NCI-H1417 treated with DMSO at 0.1 percent for 48 hours (cell line): ENCODE measurements at places on chromosomes 4 and X.

DNA sequence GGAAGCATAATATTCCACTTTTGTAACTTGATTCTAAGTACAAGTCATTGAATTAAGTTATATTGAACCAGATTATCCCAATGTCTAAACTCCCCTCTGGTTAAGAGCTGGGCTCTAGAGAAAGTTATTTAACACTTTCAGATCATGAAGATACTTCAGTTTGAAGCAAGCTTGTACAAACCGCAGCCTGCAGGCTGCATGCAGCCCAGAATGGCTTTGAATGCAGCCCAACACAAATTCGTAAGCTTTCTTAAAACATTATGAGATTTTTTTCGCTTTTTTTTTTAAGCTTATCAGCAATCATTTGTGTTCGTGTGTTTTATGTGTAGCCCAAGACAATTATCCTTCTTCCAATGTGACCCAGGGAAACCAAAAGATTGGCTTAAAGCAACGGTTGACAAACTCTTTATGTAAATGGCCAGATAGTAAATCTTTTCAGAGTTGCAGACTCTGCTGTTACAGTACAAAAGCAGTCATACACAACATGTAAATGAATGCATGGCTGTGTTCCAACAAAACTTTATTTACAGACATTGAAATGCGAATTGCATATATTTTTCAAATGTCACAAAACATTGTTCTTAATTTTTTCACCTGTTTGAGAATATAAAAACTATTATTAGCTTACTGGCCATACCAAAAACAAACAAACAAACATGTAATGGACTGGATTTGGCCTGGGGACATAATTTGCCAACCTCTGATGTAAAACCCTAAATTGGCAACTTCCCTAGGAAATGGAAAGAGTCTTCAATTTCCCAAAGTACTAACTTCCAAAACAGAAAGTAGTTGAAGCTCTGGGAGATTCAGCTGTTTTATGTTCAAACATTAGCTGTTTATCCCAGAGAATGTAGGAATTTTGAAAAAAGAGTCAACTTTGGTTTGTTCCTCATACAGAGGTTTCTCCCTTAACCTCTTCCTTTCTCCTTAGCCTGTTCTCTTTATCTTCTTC is 201.1 kb upstream of the MBNL3 start:
- DNase-seq, result no peak

DNA sequence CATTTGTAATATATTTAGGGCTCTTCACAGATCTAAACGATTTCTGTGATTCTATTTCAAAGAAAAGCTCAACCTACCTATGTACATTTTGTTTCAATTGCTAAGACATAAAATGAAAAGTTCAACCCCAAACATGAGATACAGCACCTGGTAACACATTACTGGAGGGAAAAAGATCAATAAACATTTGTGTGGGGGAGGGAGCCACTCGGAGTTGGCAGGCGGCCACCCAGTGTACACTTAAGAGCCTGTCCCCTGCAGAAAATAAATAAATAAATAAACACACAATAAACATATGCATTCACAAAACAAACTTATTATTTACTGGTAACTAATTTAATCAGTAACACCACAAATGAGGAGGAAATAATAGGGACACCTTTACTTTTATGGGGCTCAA is 19.3 kb downstream of the PRSS48 start:
- DNase-seq, result no peak

- DNase-seq, result no peak
These were observed 993.1 kb downstream of the RPA4 start for GRCh38 chrX:97876697-97877407.

DNA sequence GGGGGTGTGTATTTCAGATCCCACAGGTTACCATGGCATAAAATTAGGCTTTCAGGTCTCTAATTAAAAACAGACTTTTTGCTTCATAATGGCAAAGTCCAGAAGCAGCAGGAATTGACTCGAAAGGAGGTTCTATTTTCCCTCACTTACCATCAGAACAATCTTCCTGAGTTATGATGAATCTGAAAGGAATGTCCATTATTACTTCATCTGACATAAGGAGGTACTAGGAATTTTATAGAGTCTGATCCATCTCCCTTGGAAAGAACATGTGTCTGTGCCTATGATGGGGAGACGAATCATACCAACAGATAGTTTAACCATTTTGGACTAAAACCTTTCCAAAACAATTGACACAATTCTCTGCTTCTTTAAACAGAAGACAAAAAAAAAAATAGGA is 206.3 kb upstream of the FGF13 start:
- no peak for DNase-seq

DNA sequence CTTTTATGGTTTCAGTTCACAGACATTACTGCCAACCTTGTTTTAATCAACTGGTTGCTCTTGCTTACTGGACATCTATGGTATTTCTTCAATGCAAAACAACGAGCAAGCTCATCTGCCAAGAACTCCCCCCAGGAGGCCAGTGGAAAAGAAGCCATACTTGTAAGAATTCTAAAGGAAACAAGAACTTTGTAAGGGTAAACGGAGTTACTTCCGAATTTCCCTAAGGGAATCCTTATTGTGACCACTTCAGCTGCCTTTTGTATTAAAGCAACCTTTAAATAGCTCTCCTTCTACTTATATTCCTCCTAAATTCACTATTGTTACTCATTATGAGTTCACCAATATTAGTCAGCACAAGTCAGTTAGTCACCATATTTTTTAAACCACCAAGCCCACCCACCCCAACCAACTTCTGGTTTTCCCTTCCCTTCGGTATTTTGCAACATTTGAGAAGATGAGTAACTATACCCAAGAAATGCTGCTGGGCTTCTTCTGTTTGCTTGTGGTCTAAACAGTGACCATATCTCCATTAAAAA is 602.8 kb upstream of the DIPK2B start:
- DNase-seq, result no peak

GRCh38 chr4:53514509-53514908 is 76.8 kb downstream of the LNX1 start:
- DNase-seq, result no peak

- DNase-seq, result no peak
These were observed 47.4 kb downstream of the FGF2 start for GRCh38 chr4:122873821-122874593.

- DNase-seq, result no peak
These were observed 3.5 kb downstream of the EPGN start for GRCh38 chr4:74311696-74312313.

- DNase-seq, result no peak
These were observed 89.8 kb downstream of the PHKA2 start for GRCh38 chrX:18894156-18894555.

DNA sequence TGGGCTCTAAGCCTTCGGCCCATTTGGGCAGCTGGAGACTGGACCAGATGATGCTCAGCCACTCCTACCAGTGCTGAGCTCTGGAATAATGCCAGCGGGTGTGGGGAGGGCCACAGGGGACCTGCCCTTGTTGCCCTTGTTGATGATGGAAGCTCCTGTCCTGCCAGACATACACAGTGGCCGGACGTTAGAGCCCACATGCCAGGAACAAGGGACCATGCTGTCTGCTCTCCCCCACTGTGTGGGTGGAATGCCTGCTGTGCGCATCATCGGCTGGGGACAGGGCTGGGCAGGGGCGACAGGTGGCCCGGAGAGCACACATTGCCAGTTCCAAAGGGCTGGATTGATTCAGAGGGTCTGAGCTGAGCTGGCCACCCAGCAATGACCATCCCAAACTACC is 2.0 kb downstream of the ABLIM2 start:
- DNase-seq, result no peak

DNA sequence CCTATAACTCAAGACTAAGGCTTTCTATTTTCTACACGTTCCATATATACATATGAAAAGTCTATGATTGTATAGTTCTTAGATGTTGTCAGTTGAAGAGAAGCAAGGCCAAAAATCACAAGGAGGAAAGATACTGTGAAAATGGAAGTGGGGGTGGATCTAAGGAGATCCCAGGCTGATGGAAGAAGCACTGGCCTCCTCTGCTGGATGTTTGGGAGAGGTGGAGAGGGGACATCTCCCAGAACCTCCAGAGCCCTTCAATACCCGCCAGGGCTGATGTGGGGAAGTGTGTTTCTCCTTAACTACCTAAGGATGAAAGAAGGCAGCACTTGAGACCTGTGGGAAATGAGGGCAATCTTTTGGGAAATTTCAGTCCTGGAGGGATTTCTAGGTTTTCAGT is 67.4 kb downstream of the RASGEF1B start:
- DNase-seq, result no peak

DNA sequence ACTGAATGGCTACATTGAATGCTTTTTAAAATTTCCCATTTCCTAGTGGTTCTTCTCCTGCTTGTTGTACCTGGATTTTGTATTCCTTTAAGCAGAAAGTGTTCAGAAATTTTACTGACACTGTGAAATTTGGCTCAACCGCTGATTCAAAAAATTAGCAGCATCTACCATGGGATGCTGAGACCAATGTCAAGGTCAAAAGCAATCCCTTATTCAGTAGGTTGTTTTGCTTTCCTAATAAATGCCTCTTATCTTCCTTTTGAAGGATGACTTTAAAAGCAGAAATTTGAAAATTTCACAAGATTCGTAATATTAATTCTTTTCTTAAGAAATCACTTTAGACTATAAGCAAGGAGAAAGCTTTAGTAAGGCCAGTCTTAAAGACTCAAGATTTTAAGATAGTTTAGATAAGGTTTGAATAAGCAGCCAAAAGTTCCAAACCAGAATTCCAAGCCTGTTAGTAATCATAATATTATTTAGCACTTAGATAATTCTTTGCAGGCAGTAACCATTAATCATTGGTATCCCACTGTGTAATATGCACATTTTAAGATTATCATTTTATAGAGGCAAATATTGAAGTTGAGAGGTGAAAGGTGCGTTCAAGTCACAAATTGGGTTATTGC is 508.8 kb downstream of the ANKRD50 start:
- DNase-seq, result no peak

DNA sequence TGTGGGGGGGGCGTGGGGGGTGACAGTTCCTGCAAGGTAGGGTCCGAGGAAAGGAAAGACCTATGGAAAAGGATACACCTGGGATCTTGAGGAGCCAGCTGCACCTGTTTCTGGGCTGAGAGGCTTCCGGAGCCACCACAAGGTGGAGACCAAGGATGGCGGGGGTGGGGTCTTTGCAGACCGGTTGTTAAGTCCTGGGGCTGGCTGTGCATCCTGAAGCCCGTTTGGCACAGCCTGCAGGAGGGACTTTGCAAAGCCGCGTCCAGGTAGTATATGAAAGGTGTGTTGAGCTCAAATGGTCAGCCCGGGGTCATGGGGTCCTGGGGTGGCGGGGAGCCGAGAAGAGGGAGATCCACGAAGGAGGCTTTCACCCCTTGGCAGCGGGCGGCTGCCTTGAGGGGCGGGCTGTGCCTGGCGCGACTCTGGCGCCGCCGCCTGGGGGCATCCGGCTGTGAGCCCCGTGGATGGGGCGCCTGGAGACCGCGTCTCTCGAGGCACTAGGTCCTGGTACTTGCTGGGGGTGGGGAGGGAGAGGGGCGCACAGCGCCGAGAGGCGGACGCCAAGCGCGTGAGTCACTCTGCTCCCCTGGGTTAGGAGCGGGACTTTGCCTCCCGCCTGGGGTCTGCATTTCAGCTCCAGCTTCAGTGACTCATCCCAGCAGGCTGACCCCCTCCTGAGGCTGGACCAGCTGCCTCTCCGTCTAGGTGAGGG is 58.2 kb upstream of the DYNLT3 start:
- no peak for DNase-seq

DNA sequence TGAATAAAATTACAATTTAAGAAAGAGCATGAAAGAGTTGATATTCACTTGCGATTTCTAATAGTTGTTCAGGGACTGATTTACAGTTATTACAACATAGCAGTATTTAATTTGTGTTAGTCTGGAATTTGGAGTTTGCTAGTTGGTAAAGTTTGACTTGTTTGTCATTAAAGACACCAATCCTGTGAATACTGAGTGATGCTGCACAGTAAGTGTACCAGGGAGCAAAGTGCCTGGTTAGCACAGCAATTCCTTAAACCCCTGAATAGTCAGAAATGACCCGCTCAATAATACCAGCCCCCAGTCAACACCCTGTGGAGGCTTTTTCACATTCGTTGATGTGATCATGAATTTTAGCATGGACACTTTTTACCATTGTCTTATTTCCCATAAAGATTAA is 122.2 kb upstream of the GC start:
- no peak for DNase-seq

- DNase-seq, result no peak
These were observed 48.7 kb upstream of the WDR19 start for GRCh38 chr4:39133623-39134022.

- no peak for DNase-seq
These were observed 24.1 kb upstream of the VCX3A start for GRCh38 chrX:6558979-6559378.

GRCh38 chr4:62288808-62289541 is 1088.8 kb downstream of the ADGRL3 start:
- no peak for DNase-seq

DNA sequence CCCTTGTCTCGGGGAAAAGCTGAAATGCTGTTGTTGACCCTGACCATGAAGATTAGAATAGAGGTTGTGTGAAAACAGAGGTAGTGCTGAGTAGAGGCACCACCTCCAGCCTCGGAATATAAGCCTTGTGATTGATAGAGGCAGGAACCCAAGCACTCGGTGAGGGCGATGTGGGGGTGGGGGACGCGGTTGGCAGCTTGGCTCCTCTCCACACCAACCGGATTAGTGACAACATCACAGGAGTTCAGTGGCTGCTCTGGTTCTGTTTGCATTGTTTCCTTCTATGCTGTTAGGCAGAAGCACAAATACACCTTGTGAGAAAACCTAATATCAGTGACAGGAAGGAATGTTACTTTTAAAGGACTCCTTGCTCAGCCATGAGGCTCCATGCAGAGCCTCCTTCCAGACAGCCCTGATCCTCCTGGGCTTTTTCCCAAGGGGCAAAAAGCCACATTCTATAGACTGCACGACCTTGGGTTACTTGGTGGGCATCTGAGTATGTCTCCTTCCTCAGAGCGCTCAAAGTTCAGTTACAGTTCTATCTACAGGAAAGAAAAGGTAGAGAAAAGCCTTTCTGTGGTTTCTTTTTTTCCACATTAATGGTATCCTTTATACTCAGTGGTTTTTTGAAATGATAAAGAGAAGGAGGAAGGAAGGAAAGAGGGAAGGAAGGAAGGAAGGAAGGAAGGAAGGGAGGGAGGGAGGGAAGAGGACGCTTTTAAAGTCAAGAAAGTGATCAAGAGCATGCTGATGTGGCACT is 150.4 kb upstream of the NOCT start:
- no peak for DNase-seq

- DNase-seq, result no peak
These were observed 127.3 kb downstream of the DCHS2 start for GRCh38 chr4:154364066-154364845.

DNA sequence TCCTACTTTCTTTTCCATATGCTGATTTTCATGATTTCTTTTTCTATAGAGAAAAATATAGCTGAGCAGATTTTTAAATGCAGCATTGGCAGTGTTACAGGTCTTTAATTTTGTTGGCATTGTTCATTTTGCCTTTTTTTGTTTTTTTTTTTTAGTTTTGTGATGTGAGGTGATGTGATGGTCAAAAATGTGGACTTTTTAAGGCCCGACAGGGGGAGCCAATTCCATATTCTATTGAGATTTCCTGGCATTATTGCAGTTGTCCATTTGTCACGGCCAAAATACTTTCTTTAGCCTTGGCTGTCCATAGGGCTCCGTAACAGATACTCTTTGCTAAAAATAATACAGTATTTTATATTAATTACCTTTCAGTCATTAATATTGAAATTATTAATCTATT is 47.8 kb downstream of the SLIT2 start:
- no peak for DNase-seq

- no peak for DNase-seq
These were observed 120.1 kb upstream of the MED14 start for GRCh38 chrX:40855411-40855810.

GRCh38 chrX:154332561-154332960 is 37.0 kb downstream of the TKTL1 start:
- DNase-seq, result no peak

- no peak for DNase-seq
These were observed 832.5 kb upstream of the GRID2 start for GRCh38 chr4:91471280-91471679.
